ENCODE measurements at places on chromosomes 12 and 14. TPM values are rescaled to one million over a fixed set of nuclear protein-coding genes. Genes with fewer than 3 reads are reported as not detected.

The POTEM gene
- total RNA-seq = not detected

The KRT5 gene
- 16.1 TPM for total RNA-seq

The JPH4 gene
- total RNA-seq = 7.4 TPM

GRCh38 chr14:70622111-70622712 is 19.5 kb upstream of the TTC9 start:
- no peak overlapping the region for H3K27ac ChIP-seq
- no peak overlapping the region for H3K4me3 ChIP-seq
- DNase-seq = no peak
- no peaks in the 10 kb centered on the region for H3K36me3 ChIP-seq
- H3K27me3 ChIP-seq = no peaks in the 10 kb centered on the region

DNA sequence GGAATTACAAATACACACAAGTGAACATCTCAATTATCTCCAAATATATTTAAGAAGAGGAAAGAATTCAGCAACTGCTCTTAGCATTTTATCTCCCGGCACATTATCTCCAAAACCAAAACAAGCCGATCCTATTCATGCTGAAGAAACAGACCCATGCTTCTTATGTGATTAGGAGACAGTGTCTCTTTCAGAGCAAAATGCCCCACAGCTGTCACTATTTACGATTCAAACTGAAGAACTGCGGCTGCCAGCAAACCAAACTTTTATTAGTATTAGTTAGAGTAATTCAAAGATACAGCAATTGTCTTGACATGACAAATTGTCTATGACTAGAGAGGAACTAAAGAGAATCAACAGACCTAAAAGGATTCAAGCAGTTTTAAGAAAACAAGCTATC is 79.4 kb downstream of the SETD3 start:
- H3K36me3 ChIP-seq = no peaks in the 10 kb centered on the region
- H3K4me3 ChIP-seq = no peak overlapping the region
- H3K27ac ChIP-seq = no peak overlapping the region
- DNase-seq = no peak

- no peaks in the 10 kb centered on the region for H3K4me1 ChIP-seq
- no peak overlapping the region for H3K4me3 ChIP-seq
- H3K27me3 ChIP-seq = no peaks in the 10 kb centered on the region
- H3K36me3 ChIP-seq = no peaks in the 10 kb centered on the region
- DNase-seq = no peak
- no peak overlapping the region for H3K27ac ChIP-seq
Observed at GRCh38 chr14:94650806-94651805, 38.9 kb downstream of the SERPINA3 start.

DNA sequence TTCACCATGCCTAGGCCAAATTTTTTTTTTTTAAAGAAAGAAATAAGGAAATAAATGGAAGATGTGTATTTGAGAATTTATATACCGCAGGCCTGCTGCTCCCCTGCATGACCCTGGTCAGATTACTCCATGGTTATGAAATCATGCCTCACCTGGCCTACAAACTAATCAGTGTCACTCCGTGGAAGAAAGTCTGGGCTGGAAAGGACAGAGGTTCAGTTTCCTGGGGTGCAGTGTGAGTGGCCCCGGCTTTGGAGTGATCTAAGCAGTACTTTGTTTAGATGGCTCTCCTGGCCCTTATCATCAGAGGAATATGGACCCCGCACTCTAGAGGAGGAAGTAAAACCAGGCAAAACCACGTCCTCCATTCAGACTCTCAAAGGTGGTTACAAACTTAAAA is 9.6 kb downstream of the APOBEC1 start:
- H3K27me3 ChIP-seq = no peaks in the 10 kb centered on the region
- H3K4me3 ChIP-seq = no peak overlapping the region
- no peaks in the 10 kb centered on the region for H3K36me3 ChIP-seq
- no peak overlapping the region for H3K27ac ChIP-seq

GRCh38 chr14:39102265-39102968 is 618 bp downstream of the SEC23A start:
- H3K27me3 ChIP-seq = no peaks in the 10 kb centered on the region
- peaks cover 2% of the 10 kb centered on the region for H3K4me1 ChIP-seq
- no peaks in the 10 kb centered on the region for H3K36me3 ChIP-seq

DNA sequence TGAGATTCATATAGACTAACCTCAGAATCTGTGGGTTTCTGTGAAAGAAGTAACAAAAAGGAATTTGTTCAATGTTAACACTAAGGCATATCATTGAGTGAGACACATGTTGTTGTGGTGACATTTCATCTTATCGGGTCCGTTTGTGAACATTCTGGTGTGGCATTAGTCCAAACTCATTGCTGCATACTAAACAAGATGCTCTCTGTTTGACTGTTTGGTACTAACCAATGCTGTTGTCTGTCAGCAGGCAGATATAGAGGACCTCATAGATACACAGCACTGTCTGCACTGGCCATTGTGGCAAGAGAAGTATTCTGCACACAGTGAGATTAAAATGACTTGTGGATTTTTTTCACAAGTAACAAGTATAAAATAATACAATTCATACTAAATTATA is 41.2 kb downstream of the SLC25A21 start:
- H3K4me1 ChIP-seq = no peaks in the 10 kb centered on the region
- H3K36me3 ChIP-seq = no peaks in the 10 kb centered on the region
- H3K27ac ChIP-seq = no peak overlapping the region
- H3K27me3 ChIP-seq = no peaks in the 10 kb centered on the region
- DNase-seq = no peak

DNA sequence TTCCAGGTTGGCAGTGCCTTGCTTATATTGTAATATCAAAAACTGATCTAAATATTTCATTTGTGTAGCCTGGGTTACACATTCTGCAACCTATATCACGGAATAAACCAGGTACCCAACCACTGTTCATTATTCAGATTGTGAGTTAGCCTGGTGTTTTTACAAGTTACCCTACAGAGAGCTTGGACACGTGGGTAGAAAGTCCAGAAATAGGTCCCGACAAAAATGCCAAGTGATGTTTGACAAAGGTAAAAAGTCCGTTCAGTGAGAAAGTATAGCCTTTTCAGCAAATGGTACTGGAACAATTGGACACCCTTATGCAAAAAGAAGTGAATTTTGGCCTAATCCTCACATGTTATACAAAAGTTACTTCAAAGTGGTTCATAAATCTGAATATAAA is 17.6 kb upstream of the EVL start:
- no peaks in the 10 kb centered on the region for H3K36me3 ChIP-seq
- no peaks in the 10 kb centered on the region for H3K27me3 ChIP-seq
- no peak overlapping the region for H3K27ac ChIP-seq

DNA sequence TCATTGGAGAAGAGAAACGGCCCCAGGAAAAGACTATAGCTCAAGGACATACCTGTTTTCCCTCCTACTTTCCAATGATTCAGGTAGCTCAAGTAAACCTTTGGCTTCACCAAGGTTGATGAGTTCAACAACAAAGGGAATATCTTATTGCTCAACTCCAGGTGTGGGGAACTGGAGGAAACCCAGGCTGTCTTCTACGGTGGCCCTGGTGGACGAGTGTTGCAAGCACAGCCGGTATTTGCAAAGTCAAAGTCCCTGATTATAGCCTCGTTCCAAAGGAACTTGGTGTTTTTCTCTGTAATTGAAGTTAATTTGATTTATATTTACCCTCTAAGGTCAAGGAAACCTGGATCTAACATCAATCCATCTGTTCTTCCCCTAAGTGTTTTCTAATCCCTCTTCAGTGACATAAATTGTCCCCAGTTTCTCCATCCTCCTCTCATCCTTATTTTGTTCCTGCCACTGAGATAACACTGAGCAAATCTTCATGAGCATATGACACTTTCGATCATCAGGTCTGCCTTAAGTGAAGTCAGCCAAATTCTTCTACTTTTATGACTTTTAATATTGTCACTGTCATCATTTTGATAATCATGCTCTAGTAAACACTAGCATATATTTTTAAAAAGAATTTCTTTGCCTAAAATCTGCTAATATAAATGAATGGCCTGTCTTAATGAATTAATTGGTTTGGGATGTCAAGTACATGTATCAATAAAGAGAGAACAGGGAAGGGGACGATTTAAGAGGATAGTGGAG is 174.6 kb upstream of the TBX3 start:
- no peaks in the 10 kb centered on the region for H3K4me1 ChIP-seq
- H3K27me3 ChIP-seq = no peaks in the 10 kb centered on the region
- H3K4me3 ChIP-seq = no peak overlapping the region
- no peaks in the 10 kb centered on the region for H3K36me3 ChIP-seq
- no peak for DNase-seq

GRCh38 chr14:105940534-105941225 is 414.3 kb downstream of the TMEM121 start:
- H3K4me3 ChIP-seq = no peak overlapping the region
- H3K27ac ChIP-seq = no peak overlapping the region
- no peaks in the 10 kb centered on the region for H3K4me1 ChIP-seq
- no peaks in the 10 kb centered on the region for H3K36me3 ChIP-seq
- DNase-seq = no peak
- no peaks in the 10 kb centered on the region for H3K27me3 ChIP-seq

DNA sequence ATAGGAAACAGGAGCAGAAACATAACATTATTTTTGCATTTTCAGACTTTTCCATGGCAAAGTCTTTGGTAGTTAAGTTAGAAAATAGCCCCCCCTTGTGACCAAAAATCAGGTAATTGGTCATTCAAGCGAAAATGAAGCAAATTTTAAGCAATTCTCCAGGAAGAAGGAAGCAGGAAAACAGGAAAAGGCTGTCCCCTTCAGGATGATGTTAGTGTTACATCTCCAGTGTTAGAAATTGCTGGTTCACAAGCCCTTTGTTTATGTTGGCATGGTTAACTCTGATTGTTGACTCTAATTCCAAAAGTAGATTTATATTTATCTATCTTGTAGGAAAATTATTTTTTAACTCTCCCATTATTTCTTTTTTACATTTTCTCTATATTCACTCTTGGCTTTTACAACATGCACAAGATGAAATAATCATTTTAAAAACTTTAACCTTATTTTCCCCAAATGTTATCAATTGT is 18.8 kb upstream of the GAS2L3 start:
- peaks cover 3% of the 10 kb centered on the region for H3K4me1 ChIP-seq
- H3K4me3 ChIP-seq = no peak overlapping the region
- no peaks in the 10 kb centered on the region for H3K27me3 ChIP-seq
- H3K27ac ChIP-seq = no peak overlapping the region
- DNase-seq = no peak

DNA sequence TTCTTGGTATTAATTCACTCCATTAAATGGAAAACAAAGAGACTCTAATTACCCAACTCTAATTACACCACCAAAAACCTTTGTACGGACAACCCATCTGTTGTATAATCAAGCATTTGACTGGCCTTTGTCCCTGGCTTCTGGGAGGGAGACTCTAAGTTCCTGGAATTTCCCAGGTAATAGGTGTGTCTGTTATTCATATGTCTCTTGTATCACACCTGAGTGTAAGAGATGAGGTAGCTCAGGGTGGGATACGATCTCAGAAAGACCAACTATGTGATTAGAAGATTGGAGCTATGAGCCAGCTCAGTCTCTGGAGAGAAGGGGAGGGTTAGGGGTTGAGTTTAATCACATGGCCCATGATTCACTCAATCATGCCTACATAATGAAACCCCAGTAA is 94.7 kb upstream of the PLXNC1 start:
- H3K4me1 ChIP-seq = peaks cover 3% of the 10 kb centered on the region
- H3K27me3 ChIP-seq = no peaks in the 10 kb centered on the region
- no peaks in the 10 kb centered on the region for H3K36me3 ChIP-seq
- H3K27ac ChIP-seq = no peak overlapping the region
- no peak for DNase-seq

DNA sequence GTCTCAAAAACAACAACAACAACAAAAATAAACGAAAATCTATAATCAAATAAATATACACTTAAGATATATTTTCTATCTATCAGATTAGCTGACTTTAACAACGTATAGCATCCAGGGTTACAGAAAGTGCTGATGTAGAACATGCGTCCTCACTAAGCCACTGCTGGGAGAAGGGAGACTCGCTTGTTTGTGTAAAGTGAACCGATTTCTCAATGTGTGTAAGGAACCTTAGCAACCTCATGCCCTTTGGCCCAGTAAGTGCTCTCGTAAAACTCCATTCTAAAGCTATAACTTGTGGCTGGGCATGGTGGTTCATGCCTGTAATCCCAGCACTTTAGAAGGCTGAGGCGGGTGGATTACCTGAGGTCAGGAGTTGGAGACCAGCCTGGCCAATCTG is 23.8 kb downstream of the NFKBIA start:
- no peaks in the 10 kb centered on the region for H3K36me3 ChIP-seq
- DNase-seq = no peak
- no peaks in the 10 kb centered on the region for H3K27me3 ChIP-seq

- peaks cover 2% of the 10 kb centered on the region for H3K4me1 ChIP-seq
- H3K27ac ChIP-seq = peak overlapping the region; percentile 28
- no peaks in the 10 kb centered on the region for H3K36me3 ChIP-seq
- DNase-seq = no peak
- no peaks in the 10 kb centered on the region for H3K27me3 ChIP-seq
- H3K4me3 ChIP-seq = no peak overlapping the region
Observed at GRCh38 chr12:69533844-69534243, 51.4 kb upstream of the CCT2 start.

DNA sequence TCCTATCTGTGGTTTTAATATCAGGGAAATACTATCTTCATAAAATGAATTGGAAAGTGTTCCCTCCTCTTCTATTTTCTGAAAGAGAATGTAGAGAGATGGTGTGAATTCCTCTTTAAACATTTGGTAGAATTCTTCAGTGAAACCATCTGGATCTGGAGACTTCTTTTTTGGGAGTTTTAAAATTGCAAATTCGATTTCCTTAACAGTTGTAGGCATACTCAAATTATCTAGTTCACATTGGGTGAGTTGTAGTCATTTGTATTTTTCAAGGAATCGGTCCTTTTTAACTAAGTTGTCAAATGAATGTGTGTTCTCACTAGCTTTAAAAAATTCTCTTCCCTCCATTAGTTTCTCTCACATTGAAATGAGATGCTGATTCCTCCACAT is 75.4 kb upstream of the CHST11 start:
- no peaks in the 10 kb centered on the region for H3K36me3 ChIP-seq
- H3K4me1 ChIP-seq = no peaks in the 10 kb centered on the region
- DNase-seq = no peak

DNA sequence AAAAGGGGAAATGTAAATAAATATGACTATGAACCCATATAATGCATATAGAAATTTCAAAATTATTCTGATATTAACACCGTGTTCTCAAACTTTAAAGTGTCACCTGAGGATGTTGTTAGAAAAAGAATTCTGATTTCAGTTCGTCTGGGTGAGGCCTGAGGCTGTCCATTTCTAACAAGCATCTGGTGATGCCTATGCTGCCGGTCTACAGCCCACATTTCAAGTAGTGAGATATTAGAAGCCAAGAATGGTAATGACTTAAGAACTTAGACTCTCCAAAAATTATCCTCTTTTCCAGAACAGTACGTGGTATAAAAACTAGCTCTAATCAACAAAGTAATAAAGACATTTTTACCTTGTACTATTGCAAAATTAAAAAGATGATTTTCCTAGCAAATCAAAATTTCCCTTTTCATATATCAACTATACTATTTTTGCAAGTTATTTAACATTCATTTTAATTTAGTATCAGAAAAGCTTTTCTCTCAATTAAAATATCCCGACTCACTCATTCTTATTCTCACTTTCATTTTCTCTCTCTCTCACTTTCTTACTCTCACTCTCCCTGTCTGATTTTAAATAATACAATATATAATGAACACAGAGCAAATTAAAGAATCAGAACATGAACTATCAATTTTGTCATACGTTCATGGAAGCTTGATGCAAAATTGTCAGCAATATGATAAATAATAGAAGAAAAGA is 35.0 kb downstream of the PIK3C2G start:
- DNase-seq = no peak
- H3K36me3 ChIP-seq = no peaks in the 10 kb centered on the region
- no peaks in the 10 kb centered on the region for H3K4me1 ChIP-seq

Data from ovary (tissue), 10 donors.